ENCODE measurements at places on chromosomes 11 and 22.

- no peak for DNase-seq
- H3K36me3 ChIP-seq, result no peaks in the 10 kb centered on the region
- no peak overlapping the region for H3K4me3 ChIP-seq
- H3K4me1 ChIP-seq, result no peaks in the 10 kb centered on the region
These were observed 713.9 kb upstream of the CCDC179 start for GRCh38 chr11:23574149-23574548.

DNA sequence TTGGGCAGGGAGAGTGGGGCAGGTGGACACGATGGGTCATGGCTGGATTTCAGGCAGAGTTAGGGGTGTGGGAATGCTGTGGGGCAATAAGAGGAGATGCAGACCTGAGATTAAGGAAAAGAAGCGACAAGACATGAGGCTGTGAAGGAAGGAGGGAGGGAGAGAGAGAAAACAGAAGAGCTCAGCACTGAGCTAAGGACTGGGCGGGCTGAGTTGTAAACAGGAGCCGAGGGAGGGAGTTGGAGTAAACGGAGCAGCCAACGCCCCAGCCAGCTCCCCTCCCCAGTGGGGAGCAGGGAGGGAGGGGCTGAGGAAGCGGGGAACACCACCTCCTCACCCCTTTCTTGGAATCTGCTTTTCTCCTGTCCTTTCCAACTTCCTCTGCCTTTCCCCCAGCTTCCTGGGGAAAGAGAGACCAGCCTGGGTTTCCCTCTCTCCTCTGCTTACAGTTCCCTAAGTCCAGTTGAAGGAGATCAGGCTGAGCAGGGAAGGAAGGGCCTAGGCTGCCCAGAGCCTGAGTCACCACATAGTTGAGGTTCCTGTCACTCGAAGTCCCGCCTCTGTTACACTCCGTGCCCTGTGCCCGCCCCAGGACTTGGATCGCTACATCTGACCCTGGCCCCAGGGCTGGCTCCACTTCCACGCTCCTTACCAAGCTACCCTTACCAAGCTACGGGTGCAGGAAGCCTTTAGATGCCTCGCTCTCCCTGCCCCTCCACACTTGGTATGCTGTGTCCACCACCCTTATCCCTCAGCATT is 6.7 kb upstream of the AHNAK start:
- peak overlapping the region; percentile 88 for H3K27ac ChIP-seq
- no peaks in the 10 kb centered on the region for H3K36me3 ChIP-seq
- no peak overlapping the region for H3K4me3 ChIP-seq
- no peaks in the 10 kb centered on the region for H3K27me3 ChIP-seq
- H3K4me1 ChIP-seq, result peaks cover 81% of the 10 kb centered on the region

DNA sequence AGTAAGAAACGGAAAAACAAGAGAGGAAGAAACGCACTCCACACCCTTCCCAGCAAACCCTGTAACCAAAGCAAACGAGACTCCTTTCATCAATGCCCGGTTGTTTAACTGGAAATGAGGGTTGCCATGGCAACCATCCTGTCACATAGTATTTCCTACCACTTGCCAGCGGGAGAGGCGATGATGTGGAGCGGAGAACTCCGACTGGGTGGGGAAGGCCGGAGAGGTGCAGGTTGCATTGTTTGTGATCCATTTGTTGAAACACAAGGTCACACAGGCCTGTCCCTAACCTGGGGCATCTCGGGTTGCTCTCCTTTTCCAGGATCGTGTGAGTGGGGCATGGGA is 609.9 kb downstream of the BUD13 start:
- H3K4me1 ChIP-seq, result peaks cover 7% of the 10 kb centered on the region
- H3K4me3 ChIP-seq, result no peak overlapping the region
- H3K27ac ChIP-seq, result no peak overlapping the region
- peaks cover 8% of the 10 kb centered on the region for H3K27me3 ChIP-seq
- no peaks in the 10 kb centered on the region for H3K36me3 ChIP-seq

DNA sequence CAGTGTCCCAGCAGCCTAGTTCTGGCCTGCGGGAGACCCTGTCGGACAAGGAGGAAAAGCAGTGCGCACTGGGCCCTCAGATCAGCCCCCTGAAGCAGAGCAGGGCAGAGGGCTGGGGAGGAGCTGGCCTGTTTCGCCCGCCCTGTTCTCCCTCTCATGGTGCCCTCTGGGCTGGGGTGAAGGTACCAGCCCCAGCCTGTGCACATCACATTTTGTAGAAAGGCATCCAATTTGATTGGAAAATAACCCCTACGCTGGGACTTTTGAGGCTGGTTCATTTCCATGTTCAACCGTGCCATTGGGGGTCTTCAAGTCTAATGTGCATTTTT is 832 bp upstream of the NAP1L4 start:
- H3K27me3 ChIP-seq, result no peaks in the 10 kb centered on the region
- H3K27ac ChIP-seq, result no peak overlapping the region

- H3K4me1 ChIP-seq, result no peaks in the 10 kb centered on the region
- DNase-seq, result no peak
- no peaks in the 10 kb centered on the region for H3K27me3 ChIP-seq
- no peaks in the 10 kb centered on the region for H3K36me3 ChIP-seq
- H3K4me3 ChIP-seq, result no peak overlapping the region
These were observed 7.7 kb upstream of the MN1 start for GRCh38 chr22:27809226-27809603.

- DNase-seq, result no peak
- H3K27ac ChIP-seq, result no peak overlapping the region
- H3K36me3 ChIP-seq, result no peaks in the 10 kb centered on the region
- no peaks in the 10 kb centered on the region for H3K27me3 ChIP-seq
- no peaks in the 10 kb centered on the region for H3K4me1 ChIP-seq
These were observed 27.6 kb downstream of the PLA2G6 start for GRCh38 chr22:38153821-38154562.

- peaks cover 3% of the 10 kb centered on the region for H3K4me1 ChIP-seq
- H3K36me3 ChIP-seq, result no peaks in the 10 kb centered on the region
- no peak overlapping the region for H3K4me3 ChIP-seq
- H3K27me3 ChIP-seq, result no peaks in the 10 kb centered on the region
- H3K27ac ChIP-seq, result no peak overlapping the region
These were observed 872 bp downstream of the TMA7B start for GRCh38 chr22:39960791-39961746.

DNA sequence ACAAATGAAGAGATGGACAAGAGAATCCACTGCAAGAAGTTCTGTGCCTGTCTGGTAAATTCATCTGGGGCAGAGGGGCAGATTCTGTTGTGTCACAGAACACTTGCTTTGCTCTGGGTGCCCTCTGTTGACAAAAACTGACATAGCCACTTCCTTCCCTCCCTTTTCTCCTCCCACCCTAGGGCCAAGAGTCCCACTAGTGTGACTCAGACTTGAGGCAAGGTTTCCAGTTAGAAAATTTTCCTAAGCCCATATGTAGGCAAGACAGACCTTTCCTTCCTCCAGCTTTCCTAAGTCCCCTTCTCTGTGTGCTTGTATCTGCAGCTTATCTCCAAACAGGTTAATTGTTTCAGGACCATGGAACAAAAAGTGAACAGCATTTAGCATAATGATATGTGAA is 106.8 kb downstream of the RBFOX2 start:
- no peak overlapping the region for H3K27ac ChIP-seq
- no peak overlapping the region for H3K4me3 ChIP-seq
- peak; percentile 82 for DNase-seq
- H3K36me3 ChIP-seq, result peaks cover 3% of the 10 kb centered on the region
- no peaks in the 10 kb centered on the region for H3K27me3 ChIP-seq

GRCh38 chr22:17243524-17243923 is 24.3 kb upstream of the ADA2 start:
- H3K4me3 ChIP-seq, result no peak overlapping the region
- H3K27ac ChIP-seq, result no peak overlapping the region
- no peak for DNase-seq

GRCh38 chr11:47565340-47566148 is at the start of gene PTPMT1:
Gene PTPMT1 (plus strand): TSS chr11:47565599. CDS start chr11:47565623, 24 bp downstream.
- H3K27me3 ChIP-seq, result no peaks in the 10 kb centered on the region
- H3K27ac ChIP-seq, result peak within 1 kb of the TSS; percentile 76
- H3K4me3 ChIP-seq, result peak within 1 kb of the TSS; percentile 91
- peak; percentile 81 for DNase-seq
- no peaks in the 10 kb centered on the region for H3K36me3 ChIP-seq
- peaks cover 23% of the 10 kb centered on the region for H3K4me1 ChIP-seq

GRCh38 chr11:74670171-74670570 is 61.1 kb downstream of the CHRDL2 start:
- H3K27ac ChIP-seq, result peak overlapping the region; percentile 64
- no peak for DNase-seq
- no peaks in the 10 kb centered on the region for H3K36me3 ChIP-seq
- H3K4me1 ChIP-seq, result peaks cover 15% of the 10 kb centered on the region
- no peak overlapping the region for H3K4me3 ChIP-seq
- H3K27me3 ChIP-seq, result no peaks in the 10 kb centered on the region
